ENCODE measurements at places on chromosomes 2 and 18.

GRCh38 chr2:217421834-217422233 lies 562.0 kb upstream of the TNP1 start:
- DNase-seq: no peak

DNA sequence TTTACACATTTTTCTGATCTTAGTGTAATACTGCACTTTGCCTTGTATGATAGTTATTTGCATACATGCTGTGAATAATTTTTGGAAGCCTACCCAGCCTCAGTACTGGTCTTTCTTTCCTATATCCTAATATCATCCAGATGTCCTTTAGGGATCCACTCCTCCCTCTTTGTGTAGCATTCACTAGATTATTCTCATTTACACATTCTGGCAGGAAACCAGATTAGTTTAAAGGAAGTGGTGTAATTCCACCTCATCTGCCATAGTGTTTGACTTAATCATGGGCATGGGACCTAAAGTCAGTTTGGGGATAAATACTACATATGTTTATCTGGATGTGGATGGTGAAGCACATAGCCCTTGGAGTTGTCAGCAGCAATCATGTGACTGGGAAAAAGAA lies 444.9 kb upstream of the MAP2 start:
- DNase-seq: no peak

DNA sequence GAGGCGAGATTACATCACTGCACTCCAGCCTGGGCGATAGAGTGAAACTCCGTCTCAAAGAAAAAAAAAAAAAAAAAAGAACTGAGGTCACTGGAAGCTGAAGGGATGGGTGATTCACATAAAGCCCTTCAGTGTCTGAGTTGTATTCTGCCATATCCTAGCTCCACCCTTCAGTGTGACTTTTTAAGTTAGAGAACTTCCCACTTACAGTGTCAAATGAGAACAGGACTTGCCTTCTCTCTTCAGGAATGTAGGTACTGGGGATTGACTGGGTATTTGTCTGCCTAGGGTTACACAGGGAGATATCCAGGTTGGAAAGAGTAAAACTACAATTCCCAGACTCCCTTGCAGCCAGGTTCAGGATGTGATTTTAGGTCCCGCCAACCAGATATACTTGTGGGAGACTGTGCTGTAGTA lies 37.9 kb downstream of the EHD3 start:
- no peak for DNase-seq

DNA sequence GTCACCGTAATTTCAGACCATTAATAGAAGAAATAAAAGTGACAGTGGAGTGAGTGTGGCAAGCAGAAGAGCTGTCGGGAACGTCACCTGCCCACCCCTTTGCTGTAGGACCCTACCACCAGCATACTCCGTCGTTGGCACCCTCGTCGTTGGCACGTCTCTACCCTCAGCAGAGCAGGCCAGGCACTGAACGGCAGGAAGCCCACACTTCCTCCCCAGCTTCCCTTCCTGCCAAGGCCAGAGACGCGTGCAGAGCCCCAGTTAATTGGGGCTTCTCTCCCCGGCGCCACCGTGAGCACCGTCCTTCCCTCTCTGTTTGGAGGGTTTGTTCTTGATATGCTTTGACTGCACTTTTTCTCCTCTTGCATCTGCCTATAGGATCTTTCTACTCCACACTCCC lies 27.0 kb upstream of the NFATC1 start:
- DNase-seq: peak; percentile 60

DNA sequence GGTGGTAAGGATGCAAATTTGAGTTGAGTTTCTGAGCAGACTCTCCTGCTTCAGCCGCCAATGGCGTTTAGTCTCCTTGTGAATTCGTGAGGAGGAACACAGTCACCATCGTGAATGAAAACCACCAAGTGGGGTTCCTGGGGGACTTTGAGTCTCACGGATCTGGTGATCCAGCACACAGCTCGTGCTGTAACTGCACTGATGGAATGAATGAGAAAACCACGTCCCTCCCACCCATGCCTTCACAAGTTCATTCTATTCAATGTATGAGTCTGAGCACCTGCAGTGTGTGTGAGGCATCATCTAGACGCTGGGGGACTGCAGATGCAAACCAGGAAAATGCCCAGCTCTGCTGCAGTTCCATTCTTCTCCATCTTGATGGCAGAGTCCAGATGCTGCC lies 127.9 kb downstream of the PIEZO2 start:
- no peak for DNase-seq

GRCh38 chr18:42268798-42269197 lies 313.8 kb downstream of the PIK3C3 start:
- DNase-seq: no peak

DNA sequence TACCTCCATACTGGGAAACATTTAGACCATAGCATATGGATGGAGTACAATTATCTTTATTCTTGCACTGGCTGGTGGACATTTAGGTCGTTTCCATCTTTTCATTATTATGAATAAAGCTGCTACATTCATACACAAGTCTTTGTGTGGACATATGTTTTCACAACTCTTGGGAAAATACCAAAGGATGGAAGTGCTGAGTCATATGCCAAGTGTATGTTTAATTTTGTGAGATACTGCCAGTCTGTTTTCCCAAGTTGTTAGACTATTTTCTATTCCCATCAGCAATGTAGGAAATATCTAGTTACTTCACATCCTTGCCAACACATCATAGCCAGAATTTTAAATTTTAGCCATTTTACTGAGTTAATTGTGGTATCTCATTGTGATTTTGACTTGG lies 91.5 kb downstream of the GALNT13 start:
- no peak for DNase-seq

DNA sequence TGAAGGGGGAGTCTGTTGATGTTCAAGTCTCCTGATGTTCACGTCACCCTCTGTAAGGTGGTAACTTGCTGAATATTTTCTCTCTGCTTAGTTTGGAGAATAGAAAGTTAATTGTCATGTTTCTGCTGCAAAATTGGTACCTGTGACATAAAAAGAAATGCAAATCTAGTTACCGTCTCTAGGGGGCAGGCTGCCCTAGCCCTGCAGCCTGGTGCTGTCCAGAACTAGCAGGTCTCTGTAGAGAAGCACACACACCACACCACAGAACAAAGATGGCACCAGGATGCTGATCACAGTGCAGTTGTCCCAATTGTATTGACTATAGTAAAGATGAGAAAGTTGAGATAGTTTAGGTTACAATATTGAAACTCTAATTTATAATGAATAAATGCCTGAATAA lies 47.0 kb downstream of the SLC9A4 start:
- DNase-seq: peak; percentile 46

DNA sequence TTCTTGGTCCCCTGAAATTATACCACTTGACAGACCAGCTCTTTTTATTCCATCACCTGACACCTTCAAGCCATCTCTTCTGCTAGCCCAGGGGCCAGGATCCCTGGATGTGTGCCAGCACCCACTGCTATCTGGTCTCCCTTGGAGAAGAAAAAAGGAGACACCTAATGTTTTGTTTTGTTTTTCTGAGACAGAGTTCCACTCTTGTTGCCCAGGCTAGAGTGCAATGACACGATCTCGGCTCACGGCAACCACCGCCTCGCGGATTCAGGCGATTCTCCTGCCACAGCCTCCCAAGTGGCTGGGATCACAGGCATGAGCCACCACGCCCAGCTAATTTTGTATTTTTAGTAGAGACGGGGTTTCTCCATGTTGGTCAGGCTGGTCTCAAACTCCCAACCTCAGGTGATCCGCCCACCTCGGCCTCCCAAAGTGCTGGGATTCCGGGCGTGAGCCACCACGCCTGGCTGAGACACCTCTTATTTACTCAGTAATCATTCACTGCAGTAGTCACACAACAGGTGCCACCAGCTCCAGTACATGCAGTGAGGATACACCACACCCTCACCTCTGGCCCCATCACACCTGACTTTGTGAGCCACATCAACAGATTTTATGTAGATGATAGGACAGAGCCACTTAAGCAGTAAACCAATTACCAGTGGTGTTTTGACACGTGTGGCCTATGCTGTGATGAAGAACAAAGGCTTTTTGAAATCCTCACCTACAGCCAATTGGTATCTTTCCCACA lies 42.8 kb upstream of the PCBP1 start:
- no peak for DNase-seq

- no peak for DNase-seq
Observed at GRCh38 chr2:127590386-127591190, 55.1 kb downstream of the MYO7B start.

GRCh38 chr2:192407692-192408091 lies 213.0 kb upstream of the TMEFF2 start:
- no peak for DNase-seq

- DNase-seq: no peak
Observed at GRCh38 chr2:217797661-217798069, 205.1 kb downstream of the TNS1 start.

- DNase-seq: no peak
Observed at GRCh38 chr2:30301551-30301950, 70.2 kb downstream of the LBH start.

- peak; percentile 4 for DNase-seq
Observed at GRCh38 chr18:76433788-76434187, 61.3 kb downstream of the ZNF516 start.

- DNase-seq: no peak
Observed at GRCh38 chr2:164205347-164205746, 415.9 kb downstream of the GRB14 start.

- no peak for DNase-seq
Observed at GRCh38 chr2:44879269-44880124, 62.0 kb upstream of the SIX3 start.

DNA sequence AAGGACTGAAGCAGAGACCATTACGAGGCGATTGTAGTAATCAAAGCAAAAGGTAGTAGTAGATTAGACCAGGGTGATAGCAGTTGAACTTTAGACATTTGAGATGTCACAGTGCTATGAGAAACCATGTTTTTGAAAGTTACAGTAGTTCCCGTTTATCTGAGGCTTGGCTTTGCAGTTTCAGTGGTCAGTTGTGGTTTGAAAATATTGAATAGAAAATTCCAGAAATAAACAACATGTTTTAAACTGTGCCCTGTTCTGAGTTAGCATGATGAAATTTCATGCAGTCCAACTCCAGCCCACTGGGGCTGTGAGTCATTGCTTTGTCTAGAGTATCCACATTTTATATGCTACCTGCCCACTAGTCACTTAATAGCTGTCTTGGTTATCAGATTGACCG lies 47.5 kb downstream of the ZNF638 start:
- no peak for DNase-seq

- DNase-seq: no peak
Observed at GRCh38 chr2:114550895-114551793, 108.7 kb downstream of the DPP10 start.

DNA sequence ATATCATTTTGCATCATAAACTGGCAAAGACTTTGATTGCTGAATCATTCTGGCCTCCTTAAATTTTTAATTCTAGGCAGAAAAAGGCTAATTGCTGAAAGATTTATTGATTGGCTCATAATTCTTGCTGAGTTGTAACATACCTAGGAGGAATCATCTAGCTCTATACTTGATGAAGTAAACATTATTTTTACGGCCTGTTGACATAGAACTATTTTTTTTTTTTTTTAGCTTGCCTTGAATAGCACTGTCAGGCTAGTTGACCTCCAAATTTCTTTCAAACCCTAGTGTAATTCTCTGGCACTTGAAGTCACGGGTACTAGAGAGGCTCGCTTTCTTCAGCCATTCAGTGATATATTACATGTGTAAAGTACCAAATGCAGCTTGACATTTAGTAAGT lies 2.8 kb downstream of the SERPINB12 start:
- DNase-seq: no peak

DNA sequence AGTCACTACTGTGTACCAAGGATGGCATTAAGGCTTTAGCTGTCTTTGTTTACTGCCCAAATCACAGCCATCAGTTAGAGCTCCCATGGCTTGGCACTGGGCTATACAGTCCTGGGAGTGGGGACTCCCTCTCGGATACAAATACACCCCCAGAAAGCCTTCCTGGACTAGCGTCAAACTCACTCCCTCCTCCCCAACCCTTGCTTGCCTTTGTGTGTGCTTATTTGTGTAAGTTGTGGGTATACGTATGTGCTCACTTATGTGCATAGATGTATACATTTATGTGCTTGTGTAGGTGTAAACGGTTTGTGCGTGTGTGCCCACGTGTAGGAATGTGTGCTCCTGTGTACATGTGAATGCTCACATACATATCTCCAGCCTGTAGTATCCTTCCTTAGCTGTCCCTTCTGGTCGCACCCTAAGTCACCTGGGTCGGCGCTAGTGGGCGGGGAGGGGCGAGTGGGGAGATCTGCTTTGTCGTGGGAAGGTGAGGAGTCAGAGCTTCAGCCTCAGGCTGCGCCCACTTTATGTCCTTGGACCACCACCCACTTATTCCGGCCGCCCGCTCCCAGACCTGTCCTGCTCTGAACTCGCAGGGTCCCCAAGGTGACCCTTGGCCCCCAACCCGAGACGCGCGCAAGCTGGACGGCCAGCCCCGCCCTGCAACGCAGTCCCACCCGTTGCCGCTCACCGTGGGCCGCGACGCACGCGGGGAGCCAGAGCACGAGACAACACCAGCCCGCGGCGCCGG lies 461 bp downstream of the PRADC1 start:
- DNase-seq: peak; percentile 22

GRCh38 chr18:48950536-48951447 lies at the start of gene SMAD7:
Gene SMAD7 (minus strand): TSS chr18:48950965. CDS start chr18:48950424, 541 bp downstream.
- no peak for DNase-seq

- DNase-seq: no peak
Observed at GRCh38 chr2:161075701-161076100, 84.5 kb upstream of the TANK start.

- no peak for DNase-seq
Observed at GRCh38 chr2:240596491-240596931, 10.0 kb downstream of the CAPN10 start.

DNA sequence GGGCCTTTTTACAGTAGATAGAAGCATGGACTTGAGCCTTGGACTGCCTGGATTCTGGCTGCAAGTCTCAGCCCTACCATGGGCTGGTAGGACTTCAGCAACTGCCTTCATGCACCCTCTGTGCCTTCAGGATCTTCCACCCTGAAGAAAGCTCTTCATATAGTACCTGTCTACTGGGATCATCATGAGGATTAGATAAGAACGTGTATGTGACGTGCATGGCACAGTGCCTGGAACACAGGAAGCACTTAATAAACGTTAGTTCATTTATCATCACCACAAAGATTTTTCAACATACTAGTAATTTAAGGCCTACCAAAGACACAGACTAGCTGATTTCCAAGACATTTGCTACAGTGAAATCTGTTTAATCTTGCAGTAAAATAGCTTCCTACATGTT lies 53.2 kb upstream of the ITM2C start:
- DNase-seq: no peak

Data from CD8-positive, alpha-beta T cell (primary cell).